ENCODE measurements at places on chromosomes 16 and 17.

GRCh38 chr16:84380405-84380804 lies 12.1 kb downstream of the ATP2C2 start:
- no peak for DNase-seq

DNA sequence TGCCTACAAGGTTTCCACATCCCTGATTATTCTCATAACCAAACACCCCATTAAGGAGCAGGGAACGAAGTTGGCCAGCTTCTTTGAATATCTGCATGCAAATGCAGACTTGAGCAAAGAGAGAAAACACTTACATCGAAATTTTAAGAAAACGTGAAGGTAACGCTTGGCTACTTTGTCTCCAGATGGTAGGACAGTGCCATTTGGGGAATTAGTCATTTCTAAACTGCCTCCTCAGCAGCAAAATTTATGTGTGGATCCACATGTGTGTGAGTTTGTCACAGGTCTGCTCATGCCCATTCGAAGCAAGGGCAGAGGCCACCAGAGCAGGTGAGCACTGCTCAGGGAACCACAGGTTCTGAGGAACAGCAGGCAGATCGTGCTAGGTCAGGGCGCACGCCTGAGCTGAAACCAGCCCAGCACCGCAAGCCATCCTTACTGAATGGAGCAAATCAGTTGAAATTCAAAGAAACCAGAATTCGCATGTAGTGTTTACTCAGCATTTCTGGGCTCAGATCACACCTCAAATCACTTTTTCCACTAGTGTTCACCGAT lies 80.1 kb downstream of the SOCS1 start:
- DNase-seq = no peak

DNA sequence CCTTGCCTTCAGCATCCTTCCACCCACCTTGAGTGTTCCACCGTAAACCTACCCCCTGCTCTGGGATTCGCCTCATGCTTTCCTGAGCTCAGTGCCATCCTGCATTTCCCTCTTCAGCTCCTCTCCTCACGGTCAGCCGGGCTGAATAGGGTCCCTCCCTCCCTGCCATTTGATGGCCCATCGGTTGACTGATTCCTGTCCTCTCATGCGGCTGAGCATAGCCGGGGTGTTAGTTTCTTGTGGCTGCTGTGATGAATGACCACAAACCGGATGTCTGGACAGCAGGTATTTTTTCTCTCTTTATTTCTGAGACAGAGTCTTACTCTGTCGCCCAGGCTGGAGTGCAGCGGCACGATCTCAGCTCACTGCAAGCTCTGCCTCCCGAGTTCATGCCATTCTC lies 44.1 kb upstream of the MGAT5B start:
- DNase-seq = no peak

- no peak for DNase-seq
Observed at GRCh38 chr17:46059486-46059885, 60.4 kb downstream of the STH start.

DNA sequence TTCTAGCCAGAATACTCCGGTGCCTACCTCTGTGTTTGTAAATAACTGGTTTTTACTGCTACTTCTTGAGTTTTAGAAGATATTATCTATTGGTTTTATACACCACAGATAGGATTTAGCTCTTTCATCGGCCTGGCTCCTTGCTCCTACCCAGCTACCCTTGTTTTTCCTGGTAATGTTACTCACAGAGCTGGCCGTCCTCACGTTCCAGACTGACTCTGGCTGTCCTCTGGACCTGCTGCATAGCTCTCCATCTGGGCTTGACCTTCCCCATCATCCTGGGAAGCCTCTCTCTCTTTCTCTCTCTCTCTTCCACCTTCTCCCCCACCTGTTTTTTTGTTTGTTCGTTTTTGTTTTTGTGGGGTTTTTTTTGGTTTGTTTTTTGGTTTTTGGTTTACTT lies 51.5 kb downstream of the MPRIP start:
- DNase-seq = no peak

GRCh38 chr16:85610059-85610445 lies 3.1 kb upstream of the GSE1 start:
- no peak for DNase-seq

DNA sequence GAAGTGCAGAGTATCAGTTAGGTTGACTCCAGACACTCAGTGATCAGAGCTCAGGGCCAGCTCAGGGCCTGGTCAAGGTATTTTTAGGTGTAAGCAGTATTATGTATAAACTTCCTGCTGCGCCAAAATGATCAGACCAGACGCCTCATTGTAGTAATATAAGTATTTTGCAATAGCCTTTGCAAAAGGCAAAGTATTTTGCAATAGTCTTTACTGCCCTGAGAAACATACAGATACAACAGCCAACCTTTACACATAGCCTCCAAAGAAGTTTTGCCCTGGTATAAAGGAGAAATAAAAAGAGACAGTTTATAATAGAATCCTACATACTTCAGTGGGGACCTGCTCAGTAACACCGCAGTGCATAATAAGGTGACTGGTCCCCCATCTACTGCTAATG lies 333.0 kb upstream of the EEF2KMT start:
- DNase-seq = no peak

DNA sequence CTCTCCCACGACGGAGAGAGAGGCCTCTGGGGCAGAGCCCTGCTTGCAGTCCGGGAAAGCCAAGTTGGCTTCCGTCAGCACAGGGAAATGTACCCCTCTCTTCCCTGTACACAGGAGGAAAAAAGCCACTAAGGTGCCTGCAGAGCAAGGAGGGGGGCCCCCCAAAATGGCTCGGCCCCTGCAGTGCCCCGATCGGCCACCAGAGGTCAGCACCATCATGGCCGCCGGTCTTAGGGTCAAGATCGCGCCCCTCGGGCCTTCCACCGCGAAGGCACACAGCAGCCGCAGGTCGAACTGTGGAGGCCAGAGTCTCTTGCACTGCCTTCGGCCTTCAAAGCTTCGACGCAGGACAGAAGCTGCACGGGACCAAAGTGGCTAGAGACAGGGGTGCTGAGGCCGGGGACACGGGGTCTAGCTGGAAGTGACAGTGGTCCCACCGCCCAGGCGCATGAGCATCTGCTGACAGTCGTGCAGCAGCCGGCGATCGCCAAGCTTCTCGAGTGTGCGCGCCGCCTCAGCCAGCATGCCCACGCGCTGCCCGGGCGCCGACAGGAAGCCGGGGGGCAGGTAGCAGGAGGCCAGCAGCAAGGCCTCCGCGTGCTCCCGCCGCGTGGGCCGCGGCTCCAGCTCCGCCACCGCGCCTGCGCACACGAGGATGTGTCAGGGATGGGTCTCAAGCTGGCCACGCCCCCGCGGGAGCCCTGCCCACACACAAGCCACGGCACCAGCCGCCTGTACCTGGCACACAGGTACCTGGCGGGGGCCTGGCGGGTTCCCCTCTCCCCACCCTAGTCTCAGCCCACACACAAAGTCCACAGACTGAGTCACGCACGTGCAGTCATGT lies 24.4 kb downstream of the SREBF1 start:
- no peak for DNase-seq

DNA sequence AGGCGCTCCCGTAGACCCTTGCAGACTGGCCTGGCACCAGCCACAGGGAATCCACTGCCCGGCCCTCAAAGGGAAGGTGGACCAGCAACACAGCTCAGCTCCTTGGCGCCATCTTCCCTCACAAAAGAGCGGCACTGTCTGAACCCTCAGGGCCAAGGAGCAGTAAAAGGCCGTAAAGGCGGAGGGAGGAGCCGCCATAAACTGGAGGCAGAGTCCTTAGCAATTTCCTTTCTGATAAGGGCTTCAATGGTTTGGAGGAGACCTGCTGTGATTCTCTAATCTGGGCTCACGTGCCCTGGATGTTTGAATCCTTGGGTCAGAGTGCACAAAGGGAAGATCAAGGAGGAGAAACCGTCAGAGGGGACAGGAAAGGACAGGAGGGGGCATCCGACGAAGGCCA lies 15.5 kb upstream of the AXIN2 start:
- DNase-seq = no peak

DNA sequence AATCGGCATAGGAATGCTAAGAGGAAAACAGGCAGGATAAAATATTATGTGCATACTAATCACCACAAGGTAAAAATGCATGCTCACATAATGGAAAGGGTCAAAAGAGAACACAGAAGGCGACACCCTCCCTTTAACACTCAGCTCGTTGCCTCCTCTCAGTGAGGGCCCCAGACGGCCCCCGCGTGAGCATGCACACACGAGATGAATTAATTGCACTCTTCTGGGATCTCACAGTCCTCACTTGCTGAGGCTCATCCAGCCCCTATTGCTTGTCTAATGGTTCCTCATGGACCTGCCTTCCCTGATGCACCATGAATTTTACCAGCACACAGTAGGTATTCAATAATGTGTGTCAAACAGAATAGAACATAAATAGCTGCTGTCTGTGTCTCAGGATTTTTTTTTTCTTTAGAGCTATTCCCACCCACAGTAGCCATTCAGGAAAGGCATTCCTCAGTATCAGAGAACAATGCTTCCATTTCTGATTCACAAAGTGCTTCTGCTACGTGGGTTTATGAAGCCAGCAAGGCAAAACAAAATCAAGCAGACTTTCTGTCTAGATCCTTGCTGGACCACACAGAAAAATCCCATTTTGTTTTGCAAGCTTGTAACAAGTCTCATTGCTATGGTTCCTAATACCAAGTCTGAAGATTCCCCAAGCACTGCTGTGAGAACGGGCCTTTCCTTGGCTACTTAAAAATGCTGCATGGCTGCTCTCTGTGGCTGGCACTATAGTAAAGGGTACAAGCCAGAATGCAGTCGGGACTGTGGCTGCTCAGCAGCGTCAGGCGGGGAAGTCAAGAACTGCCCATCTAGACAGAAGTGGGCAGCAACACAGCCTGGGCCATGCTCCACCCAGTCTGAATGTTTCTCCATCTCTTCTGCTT lies 43.6 kb downstream of the TOM1L2 start:
- DNase-seq = no peak

- DNase-seq = no peak
Observed at GRCh38 chr16:23296994-23297393, 5.1 kb upstream of the SCNN1B start.

- DNase-seq = peak; percentile 87
Observed at GRCh38 chr17:7242717-7243452, 636 bp upstream of the GABARAP start.

- DNase-seq = no peak
Observed at GRCh38 chr17:80870401-80870800, 121.2 kb upstream of the CHMP6 start.

- DNase-seq = peak; percentile 33
Observed at GRCh38 chr17:17119533-17119932, 77.3 kb downstream of the MPRIP start.

- no peak for DNase-seq
Observed at GRCh38 chr17:68570526-68570925, 30.6 kb downstream of the FAM20A start.

GRCh38 chr16:28051486-28051885 lies 12.0 kb downstream of the GSG1L start:
- DNase-seq = no peak

DNA sequence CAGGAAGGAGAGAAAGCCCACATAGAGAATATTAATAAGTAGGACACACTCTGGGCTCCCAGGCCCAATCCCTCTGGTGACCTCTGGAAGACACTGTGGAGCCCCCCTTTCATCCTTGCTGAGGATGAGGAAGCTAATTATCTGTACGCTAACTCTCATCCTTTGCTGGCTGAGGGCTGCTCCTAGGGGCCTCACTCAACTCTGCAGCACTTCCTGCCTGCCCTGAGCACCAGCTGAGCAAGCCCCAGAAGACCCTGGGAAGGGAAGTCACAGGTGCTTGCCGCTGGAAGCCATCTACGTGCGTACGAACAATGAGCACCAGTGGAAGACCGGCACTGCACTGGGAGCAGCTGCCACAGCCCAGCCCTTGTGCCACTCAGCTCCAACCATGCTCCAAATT lies 145.8 kb upstream of the CDH5 start:
- DNase-seq = no peak

- DNase-seq = no peak
Observed at GRCh38 chr17:76262732-76263344, 2.3 kb upstream of the UBALD2 start.

DNA sequence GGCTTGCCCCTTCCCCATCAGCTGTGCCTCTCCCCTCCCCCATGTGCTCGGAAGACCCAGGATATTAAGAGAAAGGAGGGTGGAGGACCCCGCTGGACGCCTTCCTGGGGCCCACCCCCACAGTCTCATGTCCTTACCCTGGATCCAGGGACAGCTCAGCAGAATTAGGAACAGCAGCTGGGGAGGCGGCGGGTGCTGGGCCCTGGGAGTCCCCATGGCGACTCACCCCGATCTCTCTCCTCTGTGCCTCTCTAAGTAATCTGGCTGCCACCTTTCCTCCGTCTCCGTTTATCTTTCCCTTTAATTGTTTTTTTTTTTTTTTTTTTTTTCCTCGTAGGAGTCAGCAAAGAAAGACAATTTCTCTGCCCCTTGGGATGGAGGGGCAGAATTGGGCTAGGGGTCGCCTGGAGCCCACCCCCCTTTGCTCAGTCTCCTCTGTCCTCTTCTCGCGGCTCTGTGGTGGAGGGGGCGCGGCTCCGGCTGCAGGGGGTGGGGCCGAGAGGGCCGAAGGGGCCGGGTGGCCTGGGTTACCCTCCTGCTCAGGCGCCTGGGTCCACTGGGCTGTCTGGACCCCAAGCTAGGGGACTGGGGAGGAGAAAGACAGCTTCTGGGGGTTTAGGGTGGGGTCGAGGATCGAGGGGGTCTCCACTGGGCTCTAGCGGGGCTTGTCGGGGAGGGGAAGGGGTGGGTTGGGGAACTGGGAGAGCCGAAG lies 390 bp downstream of the SEZ6L2 start:
- DNase-seq = no peak

DNA sequence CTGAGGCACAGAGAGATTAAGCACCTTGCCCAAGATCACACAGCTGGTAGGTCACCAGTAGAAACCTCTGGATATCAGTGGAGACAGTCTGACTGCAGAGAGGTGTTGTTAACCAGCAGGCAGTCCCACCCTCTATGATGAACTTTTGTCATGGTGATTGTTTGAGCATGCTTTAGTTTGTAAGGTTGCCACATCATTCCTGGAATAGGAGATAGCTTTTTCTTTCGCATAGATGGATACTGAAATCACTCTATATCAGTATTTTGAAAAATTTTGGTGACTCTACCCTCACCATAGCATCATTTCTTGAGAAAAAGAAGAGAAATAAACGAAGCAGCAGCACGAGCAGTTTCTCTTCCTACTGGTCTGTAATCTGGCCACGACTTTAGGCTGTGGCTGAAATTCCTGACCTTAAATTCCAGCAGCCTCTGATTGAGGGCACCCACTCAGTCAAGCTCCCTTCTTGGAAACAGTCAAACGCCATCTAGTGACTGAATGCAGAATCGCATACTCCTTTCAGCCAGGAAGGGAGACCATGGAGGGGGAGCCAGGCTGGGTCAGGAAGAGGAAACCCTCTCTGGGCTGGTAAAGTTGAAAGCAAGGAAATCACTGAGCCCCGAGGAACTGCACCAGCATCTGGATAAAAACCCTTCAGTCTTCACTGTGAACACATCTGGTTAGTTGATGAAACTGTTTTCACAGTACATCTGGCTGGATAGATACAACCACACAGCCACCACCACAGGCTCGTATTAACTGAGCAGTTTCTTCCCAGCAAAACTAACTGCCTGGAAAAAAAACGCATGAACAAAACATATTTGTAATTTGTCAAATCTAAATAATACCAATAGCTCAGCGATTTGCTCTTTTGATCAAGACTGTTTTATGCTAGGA lies 108.5 kb upstream of the XYLT1 start:
- DNase-seq = peak; percentile 31

- no peak for DNase-seq
Observed at GRCh38 chr16:77064037-77064436, 127.0 kb upstream of the MON1B start.

- no peak for DNase-seq
Observed at GRCh38 chr16:31010585-31011325, at the start of gene STX1B. STX1B (minus strand) TSS chr16:31010638; CDS start chr16:31010396, 242 bp downstream.

Data from activated CD8-positive, alpha-beta memory T cell treated with anti-CD3 and anti-CD28 coated beads for 4 hours (primary cell).